ENCODE measurements at places on chromosomes 3 and 15.

GRCh38 chr3:109045271-109046040 is 72.5 kb downstream of the MORC1 start:
- DNase-seq: no peak

DNA sequence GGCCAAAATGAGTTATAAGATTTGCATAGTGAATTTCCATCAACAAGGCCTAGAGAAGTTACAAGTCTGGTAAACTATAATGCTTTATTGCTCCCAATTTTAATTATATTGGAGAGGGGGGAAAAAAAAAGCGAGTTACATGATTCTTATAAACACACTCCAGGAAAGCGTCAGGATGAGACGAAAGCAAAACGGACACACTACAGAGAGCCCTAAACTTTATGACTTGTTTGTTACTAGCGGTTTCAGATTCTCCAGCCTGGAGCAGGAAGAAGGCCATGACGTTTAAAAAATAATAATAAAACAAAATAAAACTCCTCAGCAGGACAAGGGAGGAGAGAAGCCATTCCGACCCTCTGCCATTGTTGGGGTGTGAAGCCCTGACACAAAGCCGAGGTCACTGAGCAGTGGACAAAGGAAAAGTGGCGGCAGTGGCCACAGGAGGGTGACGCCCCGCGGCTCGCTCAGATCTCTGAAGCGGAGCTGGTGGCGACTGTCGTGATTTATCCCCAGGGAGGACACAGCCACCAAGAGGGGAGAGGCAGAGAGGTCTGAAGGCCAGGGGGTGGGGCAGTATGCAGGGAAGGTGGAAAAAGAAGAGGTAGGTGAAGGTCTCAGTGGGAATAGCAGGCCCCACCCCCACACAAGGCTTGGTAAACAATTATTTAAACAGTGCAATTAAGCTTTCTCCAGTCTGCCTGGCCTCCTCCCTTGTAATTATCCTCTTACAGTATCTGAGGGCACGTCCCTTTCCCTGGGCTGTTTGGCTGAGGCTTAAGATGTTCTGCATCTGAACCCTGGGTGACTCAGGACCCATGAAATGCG is 45.3 kb downstream of the ADAMTS9 start:
- no peak for DNase-seq

DNA sequence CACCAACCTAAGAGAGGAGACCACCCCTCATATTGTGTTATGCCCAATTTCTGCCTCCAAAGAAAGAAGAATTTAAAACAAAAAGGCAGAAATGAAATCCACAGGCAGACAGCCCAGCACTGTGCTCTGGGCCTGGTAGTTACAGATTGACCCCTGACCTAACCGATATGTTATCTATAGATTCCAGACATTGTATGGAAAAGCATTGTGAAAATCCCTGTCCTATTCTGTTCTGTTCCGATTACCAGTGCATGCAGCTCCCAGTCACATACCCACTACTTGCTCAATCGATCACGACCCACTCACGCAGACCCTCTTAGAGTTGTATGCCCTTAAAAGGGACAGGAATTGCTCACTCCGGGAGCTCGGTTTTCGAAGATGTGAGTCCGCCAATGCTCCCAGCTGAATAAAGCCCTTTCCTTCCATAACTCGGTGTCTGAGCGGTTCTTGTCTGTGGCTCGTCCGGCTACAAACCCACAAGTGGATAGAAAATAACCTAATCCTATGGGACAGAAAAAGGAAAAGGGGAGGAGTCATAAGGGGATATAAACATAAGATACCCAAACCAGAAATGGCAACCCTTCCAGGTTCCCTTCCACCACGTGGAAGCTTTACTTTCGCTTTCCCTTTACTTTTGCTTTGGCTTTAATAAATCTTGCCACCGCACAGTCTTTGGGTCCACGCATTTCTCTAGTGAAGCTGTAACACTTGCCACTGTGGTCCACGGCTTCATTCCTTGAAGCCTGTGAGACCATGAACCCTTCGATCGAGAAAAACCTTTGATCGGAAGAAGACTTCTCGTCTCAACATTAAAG is 1.7 kb upstream of the CFAP91 start:
- no peak for DNase-seq

DNA sequence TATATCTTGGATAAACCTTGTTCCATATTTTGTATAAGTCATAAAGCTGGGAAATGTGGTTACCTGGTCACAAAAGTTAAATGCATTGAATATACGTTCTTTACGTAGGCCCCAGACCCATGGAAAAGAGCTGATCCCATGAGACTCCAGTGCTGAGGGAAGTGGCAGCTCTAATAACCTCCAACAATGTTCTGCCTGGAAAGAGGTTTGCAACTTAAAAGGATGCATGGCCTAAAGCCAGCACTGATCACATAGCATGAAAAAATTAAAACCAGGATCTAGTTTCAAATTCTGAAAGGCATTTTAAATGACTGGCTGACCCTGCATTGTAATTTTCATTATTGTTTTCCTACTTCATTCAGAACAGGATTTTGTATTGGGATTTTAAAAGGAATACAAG is 27.9 kb upstream of the STRIT1 start:
- DNase-seq: no peak

GRCh38 chr3:64209866-64210621 is 15.2 kb downstream of the PRICKLE2 start:
- DNase-seq: no peak

DNA sequence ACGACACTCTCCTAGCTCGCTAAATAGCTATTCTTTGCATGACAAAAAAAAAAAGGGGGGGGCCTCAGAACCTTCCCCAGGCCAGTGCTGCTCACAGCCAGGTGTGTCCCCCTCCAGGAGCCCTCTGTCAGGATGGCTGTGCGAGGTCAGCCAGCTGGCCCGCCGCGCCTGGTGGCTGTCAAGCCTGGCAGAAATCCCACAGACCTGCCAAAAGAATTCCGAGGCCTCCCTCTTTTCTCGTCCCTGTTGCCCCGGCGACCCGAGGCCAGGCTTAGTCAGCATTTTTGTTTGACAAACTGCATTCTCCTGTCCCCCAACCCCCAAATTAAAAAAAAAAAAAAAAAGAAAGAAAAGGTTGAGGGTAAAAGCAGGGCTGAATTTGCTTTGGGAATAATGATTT is 61.9 kb downstream of the TM4SF4 start:
- no peak for DNase-seq

GRCh38 chr3:129504471-129505100 is 23.9 kb upstream of the RHO start:
- no peak for DNase-seq

DNA sequence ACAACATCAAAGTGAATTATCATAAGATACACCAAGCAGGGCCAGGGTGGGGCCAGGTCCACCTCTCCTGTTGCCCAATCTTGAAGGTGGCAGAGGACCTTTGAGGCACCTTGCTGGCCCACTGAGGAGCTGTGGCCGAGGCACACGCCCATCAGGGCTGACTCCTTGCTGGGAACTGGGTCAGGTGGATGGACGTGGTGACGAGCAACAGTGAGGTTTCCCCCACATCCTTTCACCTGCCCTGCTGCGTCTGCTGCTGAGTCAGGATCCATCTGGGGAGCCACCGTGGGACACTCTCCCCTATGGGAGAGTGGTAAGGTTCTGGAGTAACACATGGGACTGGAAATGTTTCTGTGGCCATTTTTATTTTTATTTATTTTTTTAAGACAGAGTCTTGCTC is 17.3 kb upstream of the FURIN start:
- no peak for DNase-seq

DNA sequence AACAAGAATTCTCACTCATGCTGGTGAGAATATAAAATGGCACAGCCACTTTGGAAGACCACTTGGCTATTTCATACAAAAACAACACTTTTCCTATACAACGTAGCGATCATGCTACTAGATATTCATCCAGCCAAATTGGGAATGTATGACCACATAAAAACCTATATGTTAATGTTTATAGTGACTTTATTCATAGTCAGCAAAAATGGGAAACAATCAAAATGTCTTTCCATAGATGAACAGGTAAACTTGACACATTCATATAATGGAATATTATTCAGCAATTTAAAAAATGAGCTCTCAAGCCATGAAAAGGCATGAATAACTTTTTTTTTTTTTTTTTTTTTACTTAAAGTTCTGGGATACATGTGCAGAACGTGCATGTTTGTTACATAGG is 445.2 kb downstream of the ZBBX start:
- DNase-seq: no peak

DNA sequence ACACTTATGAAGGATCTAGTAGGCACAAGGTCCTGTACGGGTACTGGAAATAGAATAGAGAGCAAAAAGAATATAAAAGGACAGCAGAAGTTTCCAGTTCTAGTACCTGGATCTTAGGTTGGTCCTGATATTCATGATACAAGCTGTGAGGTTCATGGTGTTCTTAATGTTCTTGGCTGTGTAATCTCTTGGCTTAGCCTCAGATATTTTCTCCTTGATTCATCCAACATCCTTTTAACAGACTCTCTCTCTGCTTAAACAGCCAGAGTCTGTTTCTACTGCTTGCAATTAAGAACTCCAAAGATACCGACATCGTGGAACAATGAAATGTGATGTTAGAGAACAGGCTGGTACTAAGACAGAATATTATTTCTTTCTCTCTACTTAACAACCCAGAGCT is 49.9 kb downstream of the CNTN3 start:
- no peak for DNase-seq

DNA sequence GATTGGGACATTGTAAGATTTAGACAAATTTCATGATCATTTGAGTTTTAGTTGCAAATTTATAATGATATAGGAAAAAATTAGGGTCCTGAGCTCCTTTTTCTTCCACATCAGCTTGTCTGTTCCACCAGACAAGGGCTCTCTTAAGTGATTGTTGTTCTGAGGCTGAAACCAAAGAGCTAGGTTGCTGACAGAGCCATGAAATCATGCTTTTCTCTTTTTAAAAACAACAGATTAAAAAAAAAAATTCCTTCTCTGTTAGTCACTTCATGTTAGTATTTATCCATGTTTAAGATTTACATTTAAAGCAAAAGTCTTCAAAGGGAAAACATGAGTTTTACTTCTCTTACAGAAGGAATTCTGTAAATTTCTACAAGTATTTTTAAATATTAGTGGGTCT is 56.8 kb downstream of the ATP2C1 start:
- no peak for DNase-seq

GRCh38 chr3:84980011-84980410 is 21.2 kb downstream of the CADM2 start:
- no peak for DNase-seq

DNA sequence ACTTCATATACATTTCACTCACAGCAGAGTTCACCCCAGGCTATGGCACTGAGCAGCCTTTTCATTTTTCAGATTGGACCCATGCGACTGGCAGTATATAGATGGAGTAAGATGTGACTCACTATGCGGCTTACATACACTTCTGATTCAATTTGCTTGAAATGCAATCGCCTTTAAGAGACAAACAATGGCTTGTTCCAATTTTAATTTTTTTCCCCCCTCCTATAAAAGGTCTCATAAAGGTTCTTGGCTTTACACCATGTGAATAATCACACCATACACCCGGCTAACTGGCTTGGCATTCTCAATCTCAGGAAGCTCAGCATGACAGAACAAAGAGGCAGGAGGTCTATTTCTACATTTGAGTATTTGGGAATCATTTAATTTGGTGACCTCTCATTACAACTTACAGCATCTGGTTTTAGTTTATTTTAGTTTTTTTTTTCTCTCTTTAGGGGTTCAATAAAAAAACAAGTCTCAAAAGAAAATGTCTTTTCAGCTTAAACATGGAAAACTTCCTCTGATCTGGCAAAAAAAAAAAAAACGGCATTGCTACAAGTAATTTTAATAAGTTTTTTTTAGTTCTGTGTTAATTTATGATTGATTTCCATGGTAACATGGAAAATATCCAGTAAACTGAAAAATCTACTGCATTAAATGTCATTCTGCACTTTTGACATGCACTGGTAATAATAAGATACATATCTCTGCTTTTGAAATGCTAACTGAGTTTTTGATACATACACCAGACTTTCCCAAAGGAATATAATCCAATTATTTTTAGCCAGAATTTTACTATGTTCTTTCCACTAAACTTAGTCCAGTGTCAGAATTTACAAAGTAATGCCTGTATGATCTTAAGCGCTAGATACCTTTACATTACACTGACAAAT is 38.8 kb downstream of the GADL1 start:
- no peak for DNase-seq

DNA sequence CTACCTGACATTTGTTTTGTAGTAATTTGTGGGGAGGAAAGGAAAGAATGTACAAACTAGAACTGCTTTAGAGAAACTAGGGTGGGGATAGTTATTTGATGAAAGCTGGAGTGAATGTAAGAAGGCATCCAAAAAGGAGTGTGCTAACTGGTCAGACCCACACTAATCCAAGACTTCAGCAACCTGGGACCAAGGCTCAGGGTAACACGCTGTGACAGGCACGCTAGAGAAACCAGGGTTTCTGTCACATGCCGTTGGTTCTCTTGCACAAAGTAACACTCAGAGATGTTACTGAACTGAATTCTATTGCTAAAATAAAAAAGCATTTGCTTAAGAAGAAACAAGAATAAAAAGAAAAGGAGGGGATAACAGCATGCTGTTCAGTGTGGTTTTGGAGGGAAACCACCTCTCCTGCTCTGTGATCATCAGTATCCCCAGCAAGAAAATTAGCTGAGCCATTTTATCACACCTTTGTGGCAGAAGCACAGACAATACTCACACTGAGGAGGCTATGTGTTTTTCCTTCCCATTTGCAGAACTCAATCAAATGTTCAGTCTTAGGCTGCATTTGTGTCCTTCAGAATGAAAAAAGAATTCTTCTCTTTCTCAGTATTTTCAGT is 2.8 kb upstream of the CCDC80 start:
- DNase-seq: no peak

DNA sequence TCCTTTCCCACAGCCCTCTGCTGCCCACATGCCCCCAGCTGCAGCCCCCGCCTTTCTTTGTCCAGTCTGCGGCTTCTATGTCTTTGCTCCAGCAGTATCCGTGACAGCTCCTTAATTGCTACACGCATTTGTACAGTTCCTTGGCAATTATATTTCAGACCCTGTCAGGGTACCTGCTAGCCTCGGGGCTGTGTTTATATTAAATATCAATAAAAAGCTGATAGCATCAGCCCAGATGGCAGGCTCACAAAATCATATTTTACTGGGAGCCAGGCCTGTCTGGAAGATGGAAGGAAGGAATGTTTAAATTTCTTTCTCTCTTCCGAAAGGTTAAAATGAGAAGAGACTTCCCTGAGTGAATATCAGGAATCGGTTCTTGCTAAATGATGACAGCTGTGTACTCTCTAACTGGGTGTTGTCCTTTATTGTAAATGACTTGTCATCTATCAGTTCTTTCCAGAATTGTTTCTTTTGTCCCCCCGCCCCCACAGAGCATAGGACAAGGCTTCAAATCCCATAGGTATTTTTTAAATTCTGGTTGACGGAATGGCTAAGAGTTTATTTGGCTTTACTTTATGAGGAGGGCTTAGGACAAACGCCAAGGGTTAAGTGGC is 378.1 kb downstream of the LRTM1 start:
- no peak for DNase-seq

- DNase-seq: no peak
These were observed 223.8 kb upstream of the LYSMD4 start for GRCh38 chr15:99956820-99957641.

GRCh38 chr3:9117220-9117619 is 132.2 kb downstream of the SRGAP3 start:
- DNase-seq: no peak
